Left kidney (tissue), 8 donors: ENCODE measurements at places on chromosomes 1 and 21. TPM values are rescaled to one million over a fixed set of nuclear protein-coding genes. Genes with fewer than 3 reads are reported as not detected.

AIM2 gene
- 0.08 TPM for polyA plus RNA-seq

FCRL5 gene
- 0.17 TPM for polyA plus RNA-seq

CFHR2 gene
- polyA plus RNA-seq = not detected

LCK gene
- 5.2 TPM for polyA plus RNA-seq

ICOSLG gene
- 7.3 TPM for polyA plus RNA-seq

NR1I3 gene
- 3.6 TPM for polyA plus RNA-seq

AQP10 gene
- 0.13 TPM for polyA plus RNA-seq

LMX1A gene
- polyA plus RNA-seq = not detected

E2F2 gene
- 5.9 TPM for polyA plus RNA-seq

TCP10L gene
- 2.0 TPM for polyA plus RNA-seq

AMY1A gene
- polyA plus RNA-seq = not detected

LCE1E gene
- polyA plus RNA-seq = not detected
